ENCODE measurements at places on chromosomes 5 and 9.

- no peak for DNase-seq
Observed at GRCh38 chr5:139383993-139384590, 995 bp upstream of the SLC23A1 start.

- DNase-seq = peak; percentile 55
Observed at GRCh38 chr5:77637170-77637997, 1.1 kb downstream of the OTP start.

DNA sequence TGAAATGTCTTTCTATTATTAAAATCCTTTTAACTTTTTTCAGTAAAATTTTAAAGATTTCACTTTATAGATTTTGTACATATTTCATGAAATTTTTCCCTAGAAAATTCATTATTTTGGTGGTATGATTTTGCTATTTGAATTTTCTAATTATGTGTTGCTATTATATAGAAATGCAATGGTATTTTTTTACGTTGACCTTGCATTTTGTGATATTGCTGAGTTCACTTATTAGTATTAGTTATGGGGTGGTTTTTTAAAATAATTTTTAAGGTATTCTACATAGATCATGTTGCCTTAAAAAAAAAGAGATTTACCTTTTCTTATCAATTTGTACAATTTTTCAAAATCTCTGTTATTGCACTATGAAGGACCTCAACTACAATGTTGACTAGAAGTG, 458.3 kb downstream of the TLE1 start:
- no peak for DNase-seq

DNA sequence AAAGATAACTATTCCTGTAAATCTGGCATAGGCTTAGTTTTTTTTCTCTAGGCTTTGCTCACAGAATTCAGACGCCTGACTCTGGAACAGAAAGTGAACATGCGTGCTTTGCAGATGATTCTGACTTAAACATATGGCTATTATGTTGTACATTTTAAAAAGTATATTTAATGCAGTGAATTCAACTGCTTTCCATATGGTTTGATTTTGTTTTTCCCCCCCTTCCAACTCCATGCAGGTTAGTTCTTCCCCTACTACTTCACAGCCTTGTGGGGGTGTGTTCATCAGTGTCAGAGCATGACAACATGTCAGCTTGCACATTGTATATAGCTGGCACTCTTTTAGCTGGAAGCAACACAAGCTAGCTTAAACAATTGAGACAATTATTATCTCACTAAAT, 226.8 kb downstream of the TMEM167A start:
- no peak for DNase-seq

DNA sequence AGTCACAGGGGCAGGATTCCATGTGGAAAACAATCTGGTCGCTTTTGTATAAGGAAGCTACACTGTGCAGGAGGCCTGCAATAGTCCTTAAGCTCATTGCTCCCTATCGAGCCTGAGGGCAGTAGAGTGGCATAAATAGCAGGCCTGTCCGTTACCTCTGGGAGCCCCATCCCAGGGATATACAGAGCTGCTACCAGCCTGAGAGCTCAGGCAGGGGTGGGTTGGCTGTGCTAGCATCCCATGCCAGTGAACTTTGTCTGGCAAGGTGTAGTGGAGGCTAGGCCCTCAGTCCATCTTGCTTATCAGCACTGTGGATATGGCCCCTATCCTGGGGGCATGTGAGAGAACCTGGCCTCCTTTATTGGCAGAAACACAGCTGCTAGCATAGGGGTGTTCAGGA, 47.7 kb downstream of the SLCO6A1 start:
- DNase-seq = no peak

GRCh38 chr5:35016174-35017051, 31.3 kb downstream of the AGXT2 start:
- DNase-seq = no peak

DNA sequence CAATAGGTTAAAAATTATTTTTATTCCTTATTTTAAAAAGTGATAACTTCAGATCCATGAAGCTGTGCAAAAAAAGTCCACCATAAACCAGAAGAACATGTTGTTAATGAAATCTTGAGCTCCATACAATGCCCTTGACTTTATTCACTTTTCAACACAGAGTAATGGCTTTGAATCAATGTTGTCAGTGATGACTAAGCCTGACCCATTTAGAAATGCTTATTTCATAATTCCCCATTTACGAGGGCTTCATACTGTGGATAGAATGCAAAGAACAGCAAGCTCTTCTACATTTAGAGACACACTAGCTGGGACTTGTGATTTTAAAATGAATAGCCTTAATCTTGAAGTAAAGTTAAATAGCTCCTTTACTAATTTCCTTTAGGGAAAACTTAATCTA, 25.7 kb upstream of the IL9 start:
- DNase-seq = no peak

GRCh38 chr5:79436821-79437220, 77.1 kb downstream of the HOMER1 start:
- no peak for DNase-seq

GRCh38 chr9:93451849-93452709, 594 bp downstream of the FAM120A start:
- DNase-seq = peak; percentile 68

DNA sequence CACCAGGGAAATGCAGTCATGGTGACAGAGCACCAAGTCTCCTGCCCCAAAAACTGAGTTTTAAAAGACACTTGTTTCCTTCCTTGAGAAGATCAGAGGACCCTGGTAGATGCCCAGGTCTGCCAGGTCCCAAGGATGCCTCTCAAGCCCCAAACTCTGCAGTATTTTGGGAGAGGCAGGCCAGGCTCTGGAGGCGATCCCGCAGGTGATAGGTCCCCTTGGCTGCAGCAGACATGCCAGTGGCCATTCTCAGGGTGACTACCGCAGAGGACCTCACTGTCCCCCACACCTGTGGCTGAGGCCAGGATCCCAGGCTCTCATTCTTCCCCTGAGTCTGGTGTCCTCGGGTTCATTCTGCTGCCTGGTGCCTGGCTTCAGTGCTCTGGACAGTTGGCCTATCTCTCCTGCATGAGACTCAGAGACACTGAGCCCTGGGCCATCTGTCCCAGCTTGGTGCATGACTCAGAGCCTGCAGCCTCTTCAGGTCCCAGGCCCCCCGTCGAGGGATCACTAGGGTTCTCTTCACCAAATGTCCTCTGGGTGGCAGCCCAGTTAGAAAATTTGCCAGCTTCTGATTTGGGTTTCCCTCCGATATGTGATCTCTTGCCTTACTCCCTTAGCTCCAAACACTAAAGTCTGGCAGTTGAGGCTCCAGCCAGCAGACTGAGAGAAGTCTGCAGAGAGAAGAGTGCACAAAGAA, 59.7 kb upstream of the GARNL3 start:
- DNase-seq = no peak

DNA sequence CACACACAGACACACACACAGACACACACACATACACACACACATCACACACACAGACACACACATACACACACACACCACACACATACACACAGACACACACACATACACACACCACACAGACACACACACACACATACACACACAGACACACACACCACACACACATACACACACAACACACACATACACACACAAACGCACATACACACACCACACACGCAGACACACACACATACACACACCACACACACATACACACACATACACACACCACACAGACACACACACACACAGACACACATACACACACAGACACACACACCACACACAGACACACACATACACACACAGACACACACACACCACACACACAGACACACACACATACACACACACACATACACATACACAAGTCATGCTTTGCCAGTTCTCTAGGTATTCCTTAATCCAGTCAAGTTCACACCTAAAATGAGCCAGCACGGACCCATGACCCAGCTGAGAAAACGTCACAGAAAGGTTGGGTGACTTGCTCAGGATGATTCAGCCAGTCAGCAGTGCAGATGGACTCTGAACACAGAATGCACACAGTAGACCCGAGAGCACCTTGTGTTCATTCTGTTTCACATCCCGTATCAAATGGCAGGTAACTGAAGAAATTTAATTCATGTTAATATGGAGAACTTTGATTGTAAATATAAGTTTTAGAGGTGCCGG, 746.4 kb downstream of the MTRR start:
- no peak for DNase-seq

- DNase-seq = no peak
Observed at GRCh38 chr9:72564479-72565281, 43.3 kb downstream of the TMC1 start.

GRCh38 chr5:116475338-116475737, 99.3 kb downstream of the SEMA6A start:
- no peak for DNase-seq

DNA sequence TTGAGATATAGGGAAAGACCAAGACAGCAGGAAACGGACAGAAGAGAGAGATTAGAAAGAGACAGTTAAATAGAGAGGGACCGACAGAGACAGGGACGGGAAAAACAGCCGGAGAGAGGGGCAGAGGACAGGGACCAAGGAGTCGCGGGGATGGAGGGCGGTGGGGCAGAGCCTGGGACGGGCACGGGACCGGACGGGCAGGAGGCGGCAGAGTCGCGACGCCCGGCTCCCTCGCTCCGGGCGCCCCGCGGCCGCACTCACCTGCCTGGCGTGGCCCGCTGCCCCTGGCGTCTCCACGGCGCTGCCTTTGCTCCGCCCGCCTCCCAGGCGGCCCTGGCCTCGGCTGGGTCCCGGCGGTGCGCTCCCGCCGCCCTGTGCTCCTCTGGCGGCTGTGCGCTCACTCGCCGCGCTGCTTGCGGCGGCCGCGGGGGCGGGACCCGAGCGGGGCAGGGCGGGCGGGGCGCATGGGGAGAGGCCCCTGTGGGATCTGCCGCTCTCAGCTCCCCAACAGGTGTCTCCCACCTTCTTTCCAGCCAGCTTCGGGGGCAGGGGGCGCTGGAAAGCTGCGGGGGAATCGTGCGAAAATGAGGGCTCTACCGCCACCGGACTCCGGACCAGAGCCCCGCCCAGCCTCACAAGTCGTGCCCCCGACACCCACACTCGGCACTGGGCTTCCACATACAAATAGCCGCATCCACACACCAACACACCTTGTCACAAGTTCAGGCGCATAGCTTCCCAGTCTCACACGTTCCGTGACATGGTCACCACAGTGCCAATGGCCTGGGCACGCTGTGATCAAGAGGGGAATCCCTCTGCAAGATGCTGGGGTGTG, at the start of gene ARID3C:
Gene ARID3C, minus strand, starts transcription at position 411 of the 835 bp plus-strand sequence. CDS start 1,052 bp downstream, outside the sequence.
- no peak for DNase-seq

GRCh38 chr5:98768160-98768959, 5.1 kb upstream of the RGMB start:
- DNase-seq = no peak

DNA sequence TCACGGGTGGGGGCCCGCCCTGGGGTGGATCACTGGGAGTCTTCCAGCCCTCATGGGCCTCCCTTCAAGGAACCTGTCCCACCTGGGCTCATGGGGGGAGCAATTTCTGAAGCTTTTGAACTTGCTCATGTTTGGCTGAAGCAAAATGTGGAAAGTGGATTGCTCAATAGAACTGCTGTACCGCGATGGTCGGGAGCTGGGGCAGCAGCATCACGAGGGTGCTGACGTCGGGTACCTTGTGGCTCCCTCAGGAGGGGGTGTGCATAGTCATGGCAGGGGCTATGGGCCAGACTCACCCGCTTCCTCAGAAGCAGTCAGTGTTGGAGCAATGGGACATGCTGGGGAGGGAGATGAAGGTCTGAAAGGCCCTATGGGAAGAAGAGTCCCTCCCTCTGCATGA, 57.9 kb downstream of the PRRT1B start:
- no peak for DNase-seq

- DNase-seq = no peak
Observed at GRCh38 chr9:71743217-71743705, 25.1 kb downstream of the CEMIP2 start.

DNA sequence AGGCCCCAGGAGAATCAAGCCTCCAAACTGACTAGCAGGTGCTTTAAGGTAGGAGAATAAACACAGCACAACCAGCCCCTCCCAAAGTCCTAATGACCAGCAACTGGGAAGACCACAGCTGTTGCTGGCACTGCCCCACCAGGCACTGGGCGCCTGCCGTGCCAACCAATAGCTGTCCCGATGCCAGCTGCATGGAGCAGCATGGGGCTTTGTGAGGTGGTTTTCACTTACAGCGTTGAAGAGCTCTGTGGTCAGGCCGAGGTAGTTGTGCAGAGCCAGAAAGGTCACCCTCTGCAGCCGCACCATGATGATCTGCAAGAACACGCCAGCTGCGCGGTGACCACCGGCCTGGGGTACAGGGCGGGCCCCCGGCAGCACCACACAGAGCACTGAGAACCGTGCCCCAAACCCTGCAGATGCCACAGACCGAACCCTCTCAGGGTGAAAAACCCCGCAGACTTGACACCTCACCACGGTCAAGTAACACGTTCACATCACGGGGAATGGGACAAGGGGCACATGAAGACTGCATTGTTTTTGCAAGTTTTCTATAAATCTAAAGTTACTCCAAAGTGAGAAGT, 28.7 kb downstream of the PNPLA7 start:
- no peak for DNase-seq

DNA sequence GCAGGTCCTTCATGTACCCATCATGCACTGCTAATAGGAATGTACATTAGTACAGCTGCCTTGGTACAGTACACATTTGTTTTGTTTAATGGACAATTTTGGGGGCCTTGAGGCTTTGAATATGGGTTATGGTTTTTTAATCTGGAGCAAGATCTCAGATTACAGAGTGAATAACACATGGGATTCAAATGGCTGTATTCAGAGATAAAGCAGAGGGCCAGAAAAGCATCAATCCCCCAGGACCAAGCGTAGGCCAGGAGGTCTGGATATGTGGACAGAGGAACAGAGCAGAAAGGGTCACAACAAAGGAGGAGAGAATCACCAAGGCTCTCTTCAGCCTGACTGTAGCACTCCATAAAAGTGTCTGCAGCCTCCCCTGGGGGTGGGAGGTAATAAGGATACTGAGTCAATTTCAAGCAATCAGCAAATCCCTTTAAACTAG, 47.7 kb upstream of the STK32A start:
- no peak for DNase-seq

- DNase-seq = no peak
Observed at GRCh38 chr5:86500947-86501346, 116.8 kb upstream of the COX7C start.

- peak; percentile 100 for DNase-seq
Observed at GRCh38 chr9:129028192-129028966, at the start of gene SH3GLB2. Gene SH3GLB2, minus strand, starts transcription at chr9:129028331. Its CDS starts 177 bp downstream, at chr9:129028154.

- no peak for DNase-seq
Observed at GRCh38 chr9:99336531-99336930, 114.4 kb downstream of the SEC61B start.

DNA sequence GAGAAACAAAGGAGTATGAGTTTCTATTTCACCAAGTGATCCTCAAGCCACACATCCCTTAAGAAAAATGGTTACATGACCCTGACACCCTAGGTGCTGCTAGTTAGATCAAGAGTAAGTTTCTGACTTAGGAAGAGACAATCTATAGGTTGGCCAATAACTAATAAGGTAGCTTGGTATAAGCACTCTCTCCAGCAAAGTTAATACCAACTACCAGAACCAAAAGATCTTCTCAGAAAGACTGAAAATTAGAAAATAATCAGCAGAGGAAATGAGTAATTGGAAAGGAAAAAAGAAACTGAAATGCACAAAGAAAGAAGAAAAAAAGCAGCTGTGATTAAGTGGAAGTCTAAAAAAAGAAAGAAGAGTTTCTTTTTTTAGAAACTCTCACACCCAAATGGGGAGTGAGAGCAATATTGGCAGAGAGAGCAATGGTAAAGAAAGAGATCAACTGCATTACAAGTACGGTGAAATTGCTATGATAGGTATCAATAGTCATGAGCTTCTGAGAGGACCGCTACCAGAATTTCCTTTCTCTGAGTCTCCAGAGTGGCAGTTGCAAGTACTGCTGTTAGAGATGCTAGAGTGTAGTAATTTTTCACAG, 195.5 kb downstream of the TMEM167A start:
- no peak for DNase-seq

Measured in right forelimb (tissue), 1 donor.